Tibial artery (tissue), 4 donors: ENCODE measurements at places on chromosomes 12 and 14.
A peak's percentile ranks its signal among the peaks of the same experiment; 100 is the strongest.

DNA sequence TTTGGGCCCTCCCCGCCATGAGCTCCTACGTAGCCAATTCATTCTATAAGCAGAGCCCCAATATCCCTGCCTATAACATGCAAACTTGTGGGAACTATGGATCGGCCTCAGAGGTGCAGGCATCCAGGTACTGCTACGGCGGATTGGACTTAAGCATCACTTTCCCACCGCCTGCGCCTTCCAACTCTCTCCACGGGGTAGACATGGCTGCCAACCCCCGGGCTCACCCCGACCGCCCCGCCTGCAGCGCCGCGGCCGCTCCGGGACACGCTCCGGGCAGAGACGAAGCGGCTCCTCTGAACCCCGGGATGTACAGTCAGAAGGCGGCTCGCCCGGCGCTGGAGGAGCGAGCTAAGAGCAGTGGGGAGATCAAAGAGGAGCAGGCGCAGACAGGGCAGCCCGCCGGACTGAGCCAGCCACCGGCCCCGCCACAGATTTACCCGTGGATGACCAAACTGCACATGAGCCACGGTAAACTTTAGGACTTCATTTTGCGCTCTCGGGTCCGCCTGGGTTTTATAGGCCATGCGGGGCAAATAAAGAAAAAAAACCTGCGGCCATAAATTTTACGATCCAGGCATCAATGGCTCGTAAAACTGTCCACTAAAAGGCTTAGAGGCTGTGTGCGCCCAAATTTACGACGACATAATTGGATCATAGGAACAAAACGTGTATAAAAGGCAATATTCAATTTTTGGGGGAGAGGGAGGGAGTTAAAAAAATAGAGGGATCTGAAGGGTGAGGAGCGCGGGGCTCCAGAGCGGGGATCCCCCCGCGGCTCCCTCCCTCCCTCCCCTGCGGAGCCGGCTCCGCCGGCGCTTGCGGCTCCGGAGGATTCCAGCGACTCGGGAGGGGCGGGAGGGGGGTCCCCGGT, 493 bp downstream of the HOXC5 start:
- DNase-seq = peak; percentile 61

GRCh38 chr12:58369576-58369975, 428.2 kb downstream of the ATP23 start:
- DNase-seq = no peak

GRCh38 chr12:50032854-50033581, 7.7 kb upstream of the RACGAP1 start:
- no peak for DNase-seq

- DNase-seq = no peak
These were observed 119.7 kb upstream of the LRIG3 start for GRCh38 chr12:59040043-59040442.

- DNase-seq = no peak
These were observed 150.1 kb downstream of the SLC38A4 start for GRCh38 chr12:46675736-46676135.

- no peak for DNase-seq
These were observed 2.0 kb downstream of the RAN start for GRCh38 chr12:130873825-130874224.

DNA sequence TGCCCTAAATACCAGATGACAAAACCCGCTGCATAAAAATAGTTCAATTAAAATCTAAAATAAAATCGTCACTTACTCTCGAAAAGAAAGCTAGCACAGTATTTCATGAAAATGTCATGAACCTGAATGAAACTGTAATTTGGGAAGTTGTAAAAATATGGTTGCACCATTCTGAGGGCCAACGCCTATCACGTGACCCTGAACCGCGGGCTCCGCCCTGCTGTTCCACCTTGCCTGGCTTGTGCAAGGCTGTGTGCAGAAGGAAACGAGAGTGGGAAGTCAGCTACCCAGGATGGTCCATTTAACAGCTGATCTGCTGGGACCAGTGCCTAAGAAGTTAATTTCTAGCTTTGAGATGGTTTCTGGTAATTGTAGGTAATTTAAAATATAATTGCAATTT, 91.7 kb upstream of the BMP4 start:
- DNase-seq = no peak

- no peak for DNase-seq
These were observed 456.2 kb downstream of the FOXG1 start for GRCh38 chr14:29222671-29223268.

DNA sequence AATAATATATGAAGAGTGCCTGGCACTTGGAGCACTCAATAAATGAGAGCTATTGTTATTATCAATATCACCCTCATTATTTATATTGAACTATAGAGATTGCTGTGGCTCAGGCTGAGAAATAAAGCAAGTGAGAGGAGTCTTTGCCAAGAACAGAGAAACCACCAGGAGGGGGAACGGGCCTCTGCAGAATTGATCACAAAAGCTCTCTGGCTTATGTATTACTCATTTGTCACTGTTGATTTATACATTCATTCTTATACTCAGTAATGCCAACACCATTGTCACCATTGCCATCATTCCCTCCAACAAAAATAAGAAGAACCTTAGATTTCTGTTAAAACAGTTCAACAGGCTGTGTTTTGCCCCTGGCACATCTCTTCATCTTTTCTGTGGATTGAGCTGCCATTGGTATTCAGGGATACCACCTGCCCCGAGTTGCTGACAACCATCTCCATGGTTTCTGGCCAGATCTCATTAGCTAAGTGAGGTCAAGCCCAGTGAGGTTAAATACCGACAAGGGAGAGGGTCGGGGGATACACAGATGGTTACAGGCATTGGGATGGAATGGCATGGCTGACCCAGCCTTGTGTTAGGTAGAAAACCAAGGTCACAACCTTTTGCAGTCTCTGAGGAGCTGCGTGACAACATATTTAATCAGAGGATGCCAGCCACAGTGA, 21.8 kb upstream of the PCNX1 start:
- no peak for DNase-seq
